ENCODE measurements at places on chromosomes 7 and 10.

- peak; percentile 33 for DNase-seq
Observed at GRCh38 chr10:131081376-131081775, 230.1 kb downstream of the TCERG1L start.

DNA sequence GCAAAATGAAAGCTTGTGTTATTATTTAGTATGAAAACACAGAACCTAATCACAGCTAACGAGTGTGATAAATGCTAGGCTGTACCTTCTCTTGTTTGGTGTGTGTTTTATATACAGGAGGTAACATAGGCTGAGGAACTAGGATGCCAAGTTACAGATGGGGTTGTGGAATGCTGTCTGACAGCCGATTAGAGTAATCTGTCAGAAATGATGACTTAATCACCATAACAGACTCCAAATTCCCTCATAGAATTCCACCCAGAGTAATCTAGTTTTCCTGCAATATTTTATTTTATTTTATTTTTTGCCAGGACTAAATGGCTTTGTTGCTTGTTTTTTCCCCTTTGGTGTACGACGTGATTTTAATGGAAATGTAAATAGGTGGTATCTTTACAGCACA lies 221.2 kb downstream of the CELF2 start:
- DNase-seq = no peak

GRCh38 chr7:15652776-15653290 lies 33.6 kb downstream of the MEOX2 start:
- no peak for DNase-seq

GRCh38 chr10:116272440-116273283 lies at the start of gene GFRA1:
GFRA1 (minus strand) TSS chr10:116273206; CDS start chr10:116272029, 1,177 bp downstream.
- no peak for DNase-seq

DNA sequence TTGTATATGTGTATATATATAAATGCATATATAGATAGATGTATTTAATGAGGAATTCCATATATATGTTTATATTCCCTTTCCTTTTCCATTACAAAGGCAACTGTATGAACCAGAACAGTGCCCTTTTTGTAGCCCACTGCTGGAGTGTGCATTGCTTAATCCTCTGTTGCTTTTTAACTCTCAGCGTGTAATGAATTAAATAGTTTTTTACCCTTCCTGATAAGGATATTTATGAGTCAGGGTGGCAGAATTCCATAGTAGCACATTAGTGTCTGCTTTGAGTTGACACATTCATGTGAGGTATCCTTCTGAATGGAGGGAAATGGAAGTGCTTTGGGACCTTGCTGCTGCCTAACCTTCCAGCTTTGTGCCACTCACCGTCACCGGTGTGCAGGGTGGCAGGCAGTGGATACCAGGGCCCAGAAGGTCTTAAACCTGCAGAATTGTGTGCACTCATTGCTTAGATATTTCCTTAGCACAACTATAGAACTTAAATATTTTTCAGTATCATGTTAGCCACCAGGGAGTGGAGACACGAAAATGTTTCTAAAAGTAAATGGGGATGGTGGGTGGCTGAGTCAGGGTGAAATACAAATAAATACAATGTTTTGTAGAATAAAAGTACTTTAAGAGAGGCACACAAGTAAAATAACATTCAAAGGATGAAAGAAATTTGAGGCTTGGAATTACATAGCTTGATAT lies 117.9 kb downstream of the SND1 start:
- no peak for DNase-seq

GRCh38 chr7:141463986-141464385 lies 87.2 kb upstream of the AGK start:
- no peak for DNase-seq

DNA sequence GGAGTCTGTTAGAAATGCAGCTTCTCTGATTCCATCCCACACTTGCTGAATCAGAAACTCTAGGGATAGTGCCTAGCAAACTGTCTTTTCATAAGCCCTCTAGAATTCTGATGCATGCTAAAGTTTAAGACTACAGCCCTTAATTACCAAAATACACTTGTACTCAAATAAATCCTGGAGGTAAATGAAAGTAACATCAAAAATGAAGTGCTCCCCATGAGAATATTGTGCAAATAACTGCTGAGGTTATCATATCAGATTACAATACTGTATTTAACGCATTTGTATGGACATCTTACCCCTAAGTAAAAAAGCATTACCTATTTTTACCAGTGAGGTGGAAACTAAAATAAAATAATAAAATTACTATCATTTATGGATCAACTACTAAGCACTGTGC lies 104.7 kb downstream of the CHCHD3 start:
- DNase-seq = no peak

DNA sequence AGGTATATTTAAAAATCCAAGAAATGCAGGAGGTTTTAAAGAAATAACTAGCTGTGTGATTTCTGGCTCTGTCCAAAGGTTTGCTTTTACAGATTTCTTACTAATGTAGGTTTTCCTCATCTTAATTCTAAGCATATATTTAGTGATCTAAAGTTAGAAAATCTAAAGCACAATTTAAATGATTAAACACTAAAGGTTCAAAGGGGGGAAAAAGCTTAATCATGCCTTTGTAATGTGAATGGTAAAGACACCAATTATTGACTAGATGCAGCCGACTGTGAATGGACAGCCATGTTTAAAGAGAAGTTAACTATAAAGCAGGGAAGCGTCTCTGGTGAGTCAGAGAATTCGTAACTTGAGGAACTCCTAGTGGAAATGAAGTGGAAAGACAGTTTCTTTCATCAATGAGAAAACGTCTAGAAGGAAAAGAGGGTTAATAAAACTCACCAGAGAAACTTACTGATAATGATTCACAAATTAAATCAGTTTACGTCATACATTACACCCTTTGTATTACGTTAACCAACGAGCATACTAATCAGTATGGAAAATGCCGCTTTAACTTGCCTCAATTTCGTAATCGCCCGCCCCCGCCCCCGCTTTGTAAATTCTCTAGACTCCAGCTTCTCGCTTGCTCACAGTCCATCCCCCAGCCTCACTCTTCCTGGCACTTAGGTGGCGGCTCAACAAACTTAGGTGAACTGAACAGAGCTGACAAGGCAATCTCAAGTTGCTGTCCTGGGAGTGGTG lies 1.1 kb upstream of the HBP1 start:
- peak; percentile 35 for DNase-seq

DNA sequence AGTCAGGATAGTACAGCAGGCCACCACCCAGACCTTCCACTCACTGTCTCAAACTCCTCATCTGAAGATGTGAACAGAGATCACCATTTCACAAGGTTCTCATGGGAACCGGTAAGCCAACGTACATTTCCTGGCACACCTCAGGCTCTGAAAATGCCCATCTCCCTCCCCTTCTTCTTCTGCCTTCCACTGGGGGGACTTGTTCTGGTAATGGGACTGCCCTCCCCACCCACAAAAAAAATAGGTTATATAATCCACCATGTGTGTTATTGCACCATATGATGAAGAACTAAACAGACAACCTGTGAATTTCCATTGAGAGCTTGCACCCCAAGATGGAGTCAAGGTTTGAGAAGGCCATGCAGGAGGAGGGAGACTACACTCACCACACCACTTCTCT lies 42.1 kb upstream of the IKZF1 start:
- no peak for DNase-seq

- DNase-seq = no peak
Observed at GRCh38 chr10:24944512-24945255, 7.7 kb downstream of the PRTFDC1 start.

DNA sequence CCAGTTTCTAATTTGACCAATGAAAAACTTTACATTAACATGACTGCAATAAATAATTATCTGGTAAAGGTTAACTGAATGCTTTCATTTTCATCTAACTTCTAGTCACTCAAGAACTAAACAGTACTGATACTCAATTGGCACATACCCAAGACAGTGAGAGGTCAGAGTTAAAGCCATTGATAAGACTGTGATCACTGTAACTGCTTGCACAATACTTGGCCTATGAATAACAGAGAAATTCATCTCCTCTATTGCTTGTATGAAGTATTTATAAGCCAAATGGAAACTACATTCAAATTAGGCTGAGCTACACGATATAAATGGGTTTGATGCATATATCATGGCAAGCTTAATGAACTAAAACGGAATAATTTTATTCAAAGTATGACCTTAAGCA lies 43.0 kb downstream of the HERC4 start:
- no peak for DNase-seq

GRCh38 chr7:2093215-2093842 lies 139.4 kb downstream of the MAD1L1 start:
- DNase-seq = no peak

Data from activated CD4-positive, alpha-beta T cell treated with anti-CD3 and anti-CD28 coated beads, Interleukin-2, Interleukin-4, amounts not matched to agents 100 ng/mL and 50 ng/mL, durations not matched to agents 16 hours and 8 hours (primary cell).